ENCODE measurements at places on chromosomes 16 and 17.

DNA sequence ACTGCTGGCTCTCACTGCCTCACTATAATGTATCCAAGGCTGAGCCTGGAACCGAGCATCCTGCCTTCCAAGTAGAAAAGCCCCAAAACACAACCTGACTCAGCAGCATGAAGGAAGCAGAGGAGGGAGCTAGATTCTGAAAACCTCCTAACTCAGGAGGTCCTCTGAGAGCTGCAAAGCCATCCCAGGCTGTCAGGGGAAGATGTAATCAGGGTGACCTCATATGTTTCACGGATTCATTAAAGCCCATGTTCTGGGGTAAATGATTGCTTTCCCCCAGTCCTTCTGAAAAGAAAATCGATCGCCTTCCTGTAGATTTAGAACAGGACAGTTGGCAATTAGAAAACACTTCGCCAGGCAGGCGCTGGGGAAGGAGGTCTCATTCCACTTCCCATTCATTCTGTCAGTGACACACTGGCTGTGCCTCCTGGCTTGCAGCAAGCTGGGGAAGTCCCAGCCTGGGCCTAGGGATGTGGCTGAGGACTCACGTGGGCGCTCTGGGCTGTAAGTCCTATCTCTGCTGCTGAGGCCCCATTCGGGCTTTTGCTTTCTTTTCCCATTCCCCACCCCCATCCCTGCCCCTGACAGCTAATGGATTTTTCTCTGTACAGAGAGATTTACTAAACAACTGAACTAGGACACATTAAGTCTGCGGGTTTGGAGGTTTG, 75.7 kb upstream of the TMEM132E start:
- DNase-seq, result no peak

DNA sequence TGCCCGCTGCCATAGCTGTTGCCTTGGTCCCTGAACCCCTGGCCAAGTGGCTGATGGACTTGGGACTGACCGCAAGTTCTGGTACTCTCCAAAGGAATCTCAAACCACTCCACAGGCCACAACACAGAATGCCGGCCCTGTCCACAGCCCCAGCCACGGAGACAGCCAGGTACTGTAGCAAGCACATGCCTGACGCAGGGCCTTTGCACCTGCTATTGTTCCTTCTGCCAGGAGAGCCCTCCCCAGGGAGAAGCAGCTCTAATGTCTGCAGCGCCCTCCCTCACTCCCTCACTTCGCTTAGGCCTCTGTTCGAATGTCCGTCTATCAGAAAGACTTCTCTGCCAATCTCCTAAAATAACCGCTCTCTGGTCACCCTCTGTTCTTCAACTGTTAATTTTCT, 15.4 kb downstream of the RTN4RL1 start:
- DNase-seq, result no peak

DNA sequence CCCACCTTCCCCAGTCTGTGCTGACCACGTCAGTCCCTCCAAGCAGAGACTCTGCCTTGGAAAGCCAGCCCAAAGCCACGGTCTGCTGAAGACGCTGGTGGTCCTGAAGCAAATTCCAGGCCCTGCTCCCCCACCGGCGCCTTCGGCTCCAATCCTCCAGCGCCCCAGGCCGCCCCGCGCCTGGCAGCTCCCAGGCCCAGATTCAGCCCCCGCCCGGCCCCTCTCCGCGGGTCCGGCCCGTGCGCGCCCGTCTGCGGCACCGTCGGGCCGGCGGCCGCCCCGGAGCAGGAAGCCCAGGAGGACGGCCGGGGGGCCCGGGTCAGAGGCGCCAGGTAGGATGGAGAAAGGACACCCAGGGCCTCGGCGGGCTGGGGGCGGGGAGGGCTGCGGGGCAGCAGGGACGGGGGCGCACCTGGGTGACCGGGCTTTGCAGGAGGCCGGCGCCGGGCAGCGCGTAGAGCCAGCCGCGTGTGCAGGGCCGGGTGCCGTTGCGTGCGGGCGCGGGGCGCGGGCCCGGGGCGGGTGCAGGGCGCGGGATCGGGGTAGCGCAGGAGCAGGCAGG, 594 bp upstream of the SLC22A31 start:
- no peak for DNase-seq

DNA sequence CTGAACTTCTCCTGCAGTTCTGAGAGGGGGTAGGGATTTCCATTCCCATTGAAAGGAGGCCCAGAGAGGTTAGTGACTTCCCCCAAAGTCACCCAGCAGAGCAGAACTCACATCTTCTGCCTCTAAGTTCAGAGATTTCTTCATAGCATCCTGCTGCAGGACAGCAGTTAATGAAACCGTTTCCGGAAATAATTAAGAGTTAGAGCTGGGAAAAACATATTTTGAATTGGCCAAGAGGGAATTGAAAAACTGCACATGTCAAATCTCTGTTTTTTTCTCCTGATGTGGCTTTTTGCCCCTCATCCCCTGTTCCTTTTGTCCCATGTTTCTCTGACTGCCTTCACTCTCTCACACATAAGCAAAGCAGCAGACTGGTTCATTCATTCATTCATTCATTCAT, 26.6 kb downstream of the ITPRIPL2 start:
- no peak for DNase-seq

DNA sequence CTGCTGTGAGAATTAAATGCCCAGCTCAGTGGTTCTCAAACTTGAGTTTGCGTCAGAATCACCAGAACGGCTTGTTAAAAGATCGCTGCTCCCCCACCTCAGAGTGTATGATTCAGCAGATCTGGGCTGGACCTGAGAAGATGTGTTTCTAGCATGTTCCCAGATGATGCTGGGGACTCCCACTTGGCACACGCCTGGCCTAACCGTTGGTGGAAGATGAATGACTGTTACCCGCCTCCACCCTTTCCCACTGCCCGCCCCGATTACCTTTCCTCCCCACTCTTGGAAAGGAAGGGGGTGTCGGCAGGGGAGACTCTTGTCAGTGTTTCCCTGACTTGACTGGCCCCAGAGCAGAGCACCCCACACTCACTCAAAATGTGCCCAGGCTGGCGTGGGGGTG, 29.3 kb upstream of the ABCC3 start:
- DNase-seq, result no peak

GRCh38 chr17:82880620-82881323, 41.0 kb upstream of the ZNF750 start:
- no peak for DNase-seq

GRCh38 chr16:78425891-78426510, 326.5 kb downstream of the WWOX start:
- DNase-seq, result no peak

DNA sequence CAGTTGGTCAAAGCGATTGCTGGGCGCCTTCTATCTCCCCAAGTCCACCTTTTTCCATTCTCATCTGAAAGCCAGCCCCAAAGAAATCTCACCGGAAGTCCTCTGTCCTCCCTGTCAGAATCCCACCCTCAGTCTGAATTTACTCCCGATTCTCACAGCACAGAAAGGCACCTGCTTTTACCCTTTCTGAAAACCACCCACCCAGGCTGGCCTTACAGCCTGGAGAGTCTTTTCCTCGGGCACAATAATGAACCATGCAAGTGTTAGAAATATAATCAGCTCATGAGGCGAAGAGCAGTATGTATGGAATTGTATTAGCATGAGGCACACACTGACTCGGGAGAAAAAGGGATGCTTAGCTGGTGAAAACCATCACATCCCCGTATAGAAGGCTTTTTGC, 1.2 kb upstream of the ZFHX3 start:
- DNase-seq, result no peak

GRCh38 chr17:69960755-69961154, 114.3 kb upstream of the KCNJ16 start:
- DNase-seq, result no peak

- no peak for DNase-seq
Measured at GRCh38 chr16:71954699-71955195, 45.5 kb downstream of the PKD1L3 start.

DNA sequence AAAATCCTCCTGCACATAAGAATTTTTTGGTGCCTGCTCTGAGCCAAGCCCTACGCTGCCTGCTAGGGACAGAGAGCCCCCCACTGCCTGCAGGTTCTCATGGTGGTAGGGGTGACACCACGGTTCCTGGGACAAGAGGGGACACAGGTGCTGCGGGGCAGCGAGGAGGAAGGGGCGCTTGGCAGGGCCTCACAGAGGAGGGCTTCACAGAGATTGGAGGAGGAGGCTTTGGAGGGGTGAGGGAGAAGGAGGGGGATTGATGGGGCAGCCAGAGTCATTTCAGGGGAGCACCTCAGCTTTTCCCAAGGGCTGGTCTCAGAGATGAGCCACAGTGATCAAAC, 29.8 kb upstream of the GSG1L start:
- no peak for DNase-seq

DNA sequence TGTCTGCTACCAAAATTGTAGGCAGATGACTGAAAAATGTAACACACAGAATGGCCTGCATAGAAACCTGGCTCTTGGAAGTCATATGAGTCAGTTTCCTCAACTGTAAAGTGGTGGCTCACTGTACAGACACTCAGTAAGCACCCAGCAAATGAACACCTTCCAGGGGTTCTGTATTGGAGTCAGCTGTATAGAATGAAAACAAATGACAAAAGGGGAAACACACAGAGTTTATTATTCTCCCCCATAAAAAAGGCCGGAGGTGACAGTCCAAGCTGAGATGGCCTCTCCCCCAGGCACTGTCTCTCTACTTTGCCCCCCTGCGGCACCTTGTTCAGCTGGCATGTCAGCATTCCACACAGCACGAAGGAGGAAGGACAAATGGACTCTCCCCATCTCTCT, 6.2 kb upstream of the MEOX1 start:
- DNase-seq, result no peak

DNA sequence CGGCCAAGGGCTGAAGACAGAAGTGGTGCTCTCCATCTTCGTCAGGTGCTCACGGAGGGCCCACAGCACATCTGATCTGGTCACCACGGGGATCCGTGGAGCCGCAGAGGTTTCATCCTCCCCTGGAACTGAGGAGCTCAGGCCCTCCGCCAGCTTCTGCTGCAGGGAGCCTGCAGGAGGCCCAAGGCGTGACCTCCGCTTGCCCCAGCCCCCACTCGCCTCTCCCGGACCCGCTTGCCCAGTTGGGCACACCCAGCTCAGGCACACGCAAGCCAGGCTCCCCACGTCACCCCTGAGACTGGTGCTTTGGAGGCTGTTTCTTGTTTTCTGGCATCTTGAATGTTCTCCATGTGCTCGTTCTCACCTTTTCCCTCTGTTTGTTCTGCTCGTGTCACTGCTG, 39.4 kb upstream of the CHMP6 start:
- no peak for DNase-seq

GRCh38 chr17:41710472-41711090, 1.6 kb upstream of the GAST start:
- no peak for DNase-seq

GRCh38 chr16:88940862-88941817, 35.9 kb downstream of the CBFA2T3 start:
- DNase-seq, result no peak

GRCh38 chr16:119835-120491, 18.5 kb downstream of the NPRL3 start:
- DNase-seq, result no peak

DNA sequence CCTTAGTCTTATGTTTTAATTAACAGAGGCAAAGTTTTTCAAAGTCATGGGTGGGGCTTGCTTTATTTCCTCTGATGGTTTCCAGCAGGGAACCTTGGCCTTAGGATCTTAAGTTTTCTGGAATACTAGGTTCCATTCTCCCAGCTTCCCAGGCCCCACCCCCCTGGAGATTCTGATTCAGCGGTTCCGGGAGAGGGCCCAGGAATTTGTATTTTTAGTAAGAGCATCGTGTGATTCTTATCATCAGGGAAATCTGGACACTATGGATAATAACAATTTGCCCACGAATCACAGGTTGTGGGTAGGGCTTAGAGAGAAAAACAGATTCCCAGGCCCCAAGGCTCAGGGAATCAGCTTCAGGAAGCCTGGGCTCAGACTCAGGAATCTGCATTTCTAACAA, 263.6 kb downstream of the NTN1 start:
- no peak for DNase-seq

- DNase-seq, result no peak
Measured at GRCh38 chr17:81683208-81683583, 401 bp downstream of the ARL16 start.

- DNase-seq, result no peak
Measured at GRCh38 chr16:72469932-72470331, 298.0 kb upstream of the PMFBP1 start.

- no peak for DNase-seq
Measured at GRCh38 chr16:64452446-64452845, 669.4 kb downstream of the CDH11 start.

DNA sequence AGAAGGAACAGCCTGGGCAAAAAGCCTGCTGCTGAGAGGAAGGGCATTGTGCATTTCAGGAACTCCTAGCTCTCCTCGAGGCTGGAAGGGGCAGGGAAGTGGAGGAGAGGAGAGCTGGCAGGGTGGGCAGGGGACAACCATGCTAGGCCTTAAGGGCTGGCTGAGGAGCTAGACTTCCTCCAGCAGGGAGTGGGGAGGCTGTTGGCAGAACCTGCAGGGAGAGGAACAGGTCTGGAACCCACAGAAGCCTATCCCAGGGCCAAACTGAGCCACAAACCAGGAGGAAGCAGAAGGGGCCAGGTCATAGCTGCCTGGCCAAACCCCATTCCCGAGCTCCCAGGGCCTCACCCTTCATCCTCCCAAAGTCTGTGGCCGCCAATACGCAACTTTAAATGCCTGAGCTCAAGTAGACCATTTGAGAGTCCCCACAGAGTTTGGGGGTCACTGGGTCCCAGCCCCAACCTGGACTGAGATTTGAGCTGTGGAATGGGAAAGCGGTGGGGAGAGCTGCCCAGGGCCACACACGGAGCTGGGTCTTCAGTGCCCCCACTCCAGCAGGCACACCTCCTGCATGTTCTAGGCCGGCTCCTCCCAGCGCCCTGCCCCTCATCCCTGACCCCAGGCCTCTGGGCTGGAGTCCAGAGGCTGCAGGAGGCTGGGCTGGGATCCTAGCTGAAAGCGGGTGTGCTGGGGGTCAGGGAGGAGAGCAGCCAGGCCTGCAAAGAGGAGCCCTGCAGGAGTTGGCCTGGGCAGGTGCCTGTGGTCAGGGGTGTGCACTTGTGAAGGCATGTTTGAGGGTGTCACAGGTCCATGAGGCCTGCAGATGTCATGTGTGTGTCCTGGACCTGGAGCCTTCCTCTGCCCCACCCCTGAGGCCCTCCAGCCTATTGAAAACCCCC, 4.5 kb downstream of the CDH5 start:
- DNase-seq, result no peak

DNA sequence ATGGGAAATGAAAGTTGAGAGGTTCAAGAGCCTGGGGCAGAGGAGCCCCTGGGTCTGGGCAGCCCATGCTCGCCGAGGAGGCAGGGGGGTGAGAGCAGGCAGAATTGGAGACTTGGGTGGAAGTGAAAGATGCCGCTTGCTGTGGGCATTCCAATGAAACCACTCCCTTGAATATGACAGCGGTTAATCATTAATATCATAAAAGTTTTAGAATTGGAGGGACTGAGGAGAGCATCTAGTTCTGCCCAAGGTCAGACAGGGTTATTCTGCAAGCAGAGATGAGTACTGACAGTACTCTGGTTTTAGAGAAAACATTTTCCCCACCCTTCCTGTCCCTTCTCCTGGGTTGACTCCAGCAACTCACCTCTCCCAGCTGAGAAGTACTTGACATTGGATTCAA, 180.2 kb downstream of the MSI2 start:
- no peak for DNase-seq

- DNase-seq, result no peak
Measured at GRCh38 chr17:17492085-17492484, 4.1 kb downstream of the RASD1 start.
